ENCODE measurements at places on chromosomes 12 and 14.

- DNase-seq, result no peak
Measured at GRCh38 chr12:123269896-123270213, 1.8 kb downstream of the CDK2AP1 start.

GRCh38 chr12:21296751-21297406 lies 37.8 kb downstream of the SLCO1A2 start:
- no peak for DNase-seq

DNA sequence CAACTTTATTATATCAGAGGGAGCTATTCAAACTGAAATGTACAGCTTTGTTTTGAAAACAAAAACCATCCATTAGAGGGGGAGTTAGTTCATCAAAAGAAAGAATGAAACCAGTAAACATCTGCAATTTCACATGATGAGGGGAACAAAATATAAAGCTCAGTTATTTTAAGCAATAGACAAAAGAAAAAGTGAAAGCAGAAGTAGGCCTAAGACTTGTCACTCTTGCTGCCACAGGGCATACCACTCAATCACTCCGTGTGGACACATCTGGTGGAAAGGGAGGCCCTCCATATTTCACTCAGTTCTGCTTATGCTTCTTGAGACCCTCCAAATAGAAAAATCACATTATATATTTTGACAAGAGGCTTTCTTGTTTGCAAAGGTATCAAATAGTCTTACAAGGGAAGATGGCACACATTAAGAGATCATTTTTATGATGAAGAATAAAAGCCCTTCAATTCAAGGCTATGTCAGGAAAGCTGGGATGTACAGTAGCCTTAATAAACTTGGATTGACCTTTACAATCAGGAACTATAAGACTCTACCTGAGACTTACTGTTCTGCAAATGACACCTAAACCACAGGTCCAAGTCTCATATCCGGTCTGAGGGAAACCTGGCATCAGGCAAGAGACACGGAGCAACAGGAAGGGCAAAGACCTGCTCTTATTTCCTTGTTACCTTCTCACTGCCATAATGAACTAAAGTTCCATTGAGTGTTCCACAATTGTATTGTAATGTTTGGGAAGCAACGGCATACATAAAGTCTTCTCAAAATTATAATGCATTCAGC lies 222.5 kb upstream of the GRIP1 start:
- no peak for DNase-seq

DNA sequence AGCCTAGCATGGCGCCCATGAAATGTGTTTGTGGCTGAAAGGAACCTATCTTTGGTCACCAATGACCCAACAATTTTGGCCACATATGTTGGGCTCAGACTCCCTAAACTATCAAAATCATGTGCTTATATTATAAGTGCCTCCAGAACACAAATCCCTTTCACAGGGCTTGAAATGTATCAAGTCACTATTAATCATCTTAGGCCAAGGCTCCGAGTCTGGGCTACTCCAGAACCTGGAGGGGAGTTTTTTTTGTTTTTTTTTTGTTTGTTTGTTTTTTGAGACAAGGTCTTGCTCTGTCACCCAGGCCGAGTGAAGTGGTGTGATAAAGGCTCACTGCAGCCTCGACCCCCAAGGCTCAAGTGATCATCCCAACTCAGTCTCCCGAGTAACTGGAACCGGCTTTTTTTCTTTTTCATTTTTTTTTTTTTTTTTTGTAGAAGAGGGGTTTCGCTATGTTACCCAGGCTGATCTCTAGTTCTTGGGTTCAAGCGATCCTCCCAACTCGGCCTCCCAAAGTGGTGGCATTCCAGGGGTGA lies 989 bp upstream of the DRAM1 start:
- no peak for DNase-seq

DNA sequence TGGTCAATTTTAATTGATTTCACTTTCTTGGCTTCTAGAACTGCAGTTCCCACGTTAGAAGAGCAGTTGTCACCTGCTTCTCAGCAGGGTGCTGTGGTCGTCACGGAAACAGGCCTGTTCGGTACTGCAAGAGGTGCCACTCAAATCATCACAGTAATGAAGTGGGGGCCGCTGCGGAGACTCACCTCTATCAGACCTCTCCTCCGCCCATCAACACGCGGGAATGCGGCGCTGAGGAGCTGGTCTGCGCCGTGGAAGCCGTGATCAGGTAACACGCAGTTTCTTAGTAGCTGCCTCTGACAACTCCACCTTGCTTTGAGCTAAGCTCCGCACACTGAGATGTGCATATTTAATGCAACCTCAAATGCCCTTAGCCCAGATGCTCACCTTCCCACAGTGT lies 107.2 kb downstream of the UNC79 start:
- no peak for DNase-seq

GRCh38 chr12:1906579-1906978 lies 11.9 kb downstream of the CACNA2D4 start:
- no peak for DNase-seq

DNA sequence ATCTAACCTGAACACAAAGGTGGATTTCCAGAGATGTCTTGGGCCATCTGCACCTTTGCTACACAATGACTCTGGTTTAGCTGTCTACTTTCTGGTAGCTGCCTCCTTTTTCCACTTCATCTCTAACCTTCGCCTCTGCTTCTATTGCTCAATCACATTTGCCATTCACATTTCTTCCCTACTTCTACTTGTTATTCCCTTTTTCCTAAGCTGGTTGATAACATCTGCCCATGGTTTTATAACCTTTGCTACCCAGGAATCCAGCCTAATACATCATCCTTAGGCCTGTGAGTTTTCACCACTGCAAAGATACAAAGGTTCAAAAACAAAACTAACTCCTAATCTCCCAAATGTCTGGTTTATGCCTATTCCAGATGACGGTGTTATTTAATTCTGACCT lies 13.2 kb downstream of the SPPL3 start:
- DNase-seq, result no peak

GRCh38 chr12:124814741-124815613 lies 48.7 kb downstream of the SCARB1 start:
- no peak for DNase-seq

GRCh38 chr12:59595565-59595882 lies 305 bp upstream of the SLC16A7 start:
- DNase-seq, result no peak

- DNase-seq, result no peak
Measured at GRCh38 chr14:22998329-22999012, 11.5 kb downstream of the C14orf93 start.

DNA sequence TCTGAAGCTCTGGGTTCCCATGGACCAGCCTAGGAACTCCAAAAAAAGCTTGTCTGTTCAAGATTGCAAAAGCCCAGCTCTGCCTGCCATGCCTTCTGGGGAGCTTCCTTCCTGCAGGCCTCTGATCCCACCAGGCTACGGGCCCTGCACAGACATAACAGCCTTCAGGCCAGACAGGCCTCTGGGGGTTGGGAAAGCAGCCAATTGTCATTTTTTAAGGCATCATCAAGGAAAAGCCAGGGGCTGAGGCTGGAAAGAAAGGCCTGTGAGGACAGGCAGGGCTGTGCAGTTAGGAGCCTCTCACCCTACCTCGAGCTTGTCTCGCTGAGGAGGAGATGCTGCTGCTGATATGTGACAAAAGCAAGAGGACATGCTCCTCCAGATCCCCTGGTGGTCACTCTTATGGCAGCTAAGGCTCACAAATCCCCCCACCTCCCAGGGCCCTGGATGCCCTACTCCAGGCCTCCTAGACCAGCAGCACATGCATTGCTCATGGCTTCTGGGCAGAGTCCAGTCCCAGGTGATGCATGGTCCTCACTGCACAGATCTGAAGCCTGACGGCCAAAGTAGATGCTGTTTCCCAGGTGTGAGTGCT lies 2.9 kb downstream of the TMEM229B start:
- no peak for DNase-seq

- DNase-seq, result no peak
Measured at GRCh38 chr12:123358035-123358434, 6.6 kb downstream of the SBNO1 start.

- DNase-seq, result no peak
Measured at GRCh38 chr12:44509471-44509870, 366.6 kb downstream of the NELL2 start.

GRCh38 chr12:10031771-10032175 lies 1.3 kb downstream of the CLEC9A start:
- DNase-seq, result no peak

DNA sequence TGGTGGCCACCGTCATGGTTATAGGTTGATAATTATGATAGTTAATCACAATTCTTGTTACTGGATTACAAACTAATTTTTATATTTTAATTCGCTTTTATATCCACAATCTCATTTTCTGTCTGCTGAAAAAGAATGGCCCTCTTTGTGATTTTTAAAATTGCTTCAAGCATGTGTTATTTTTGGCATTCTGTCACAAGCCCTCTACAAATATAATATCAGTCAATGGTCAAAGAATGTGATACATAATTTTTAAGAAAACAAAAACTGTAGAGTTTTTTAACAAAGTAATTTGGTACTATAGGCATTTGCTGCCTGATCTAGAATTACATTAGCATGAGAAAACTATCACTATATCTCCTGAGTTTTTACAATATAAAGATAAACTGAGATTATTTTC lies 352.0 kb upstream of the TMTC1 start:
- no peak for DNase-seq

GRCh38 chr14:99838639-99839134 lies 45.5 kb downstream of the EML1 start:
- DNase-seq, result no peak

- DNase-seq, result no peak
Measured at GRCh38 chr12:2688381-2688931, 106.3 kb upstream of the FKBP4 start.

- no peak for DNase-seq
Measured at GRCh38 chr12:46386877-46387629, 14.5 kb upstream of the SLC38A2 start.

GRCh38 chr12:105358789-105359188 lies 28.3 kb downstream of the C12orf75 start:
- no peak for DNase-seq

GRCh38 chr12:30740274-30740673 lies 14.5 kb downstream of the CAPRIN2 start:
- no peak for DNase-seq

DNA sequence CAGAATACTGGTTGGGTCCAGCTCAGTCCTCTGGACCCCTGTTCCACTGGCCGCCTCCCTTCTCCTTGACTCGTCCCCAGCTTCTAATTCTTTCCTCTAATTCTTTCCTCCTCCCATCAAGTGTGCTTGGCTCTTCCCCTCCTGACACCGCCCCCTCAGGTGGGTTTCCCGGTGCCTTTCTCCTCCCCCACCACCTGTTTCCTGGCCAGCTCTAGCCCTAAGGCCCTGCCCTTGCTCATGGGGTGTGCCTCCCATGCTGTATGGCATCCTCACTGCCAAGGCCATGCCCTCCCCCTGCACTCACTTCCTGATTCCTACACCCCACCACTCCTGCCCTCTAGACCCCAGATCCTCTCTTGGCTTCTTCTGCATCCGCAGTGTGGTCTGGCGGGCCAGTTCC lies 12.1 kb upstream of the EML1 start:
- no peak for DNase-seq

DNA sequence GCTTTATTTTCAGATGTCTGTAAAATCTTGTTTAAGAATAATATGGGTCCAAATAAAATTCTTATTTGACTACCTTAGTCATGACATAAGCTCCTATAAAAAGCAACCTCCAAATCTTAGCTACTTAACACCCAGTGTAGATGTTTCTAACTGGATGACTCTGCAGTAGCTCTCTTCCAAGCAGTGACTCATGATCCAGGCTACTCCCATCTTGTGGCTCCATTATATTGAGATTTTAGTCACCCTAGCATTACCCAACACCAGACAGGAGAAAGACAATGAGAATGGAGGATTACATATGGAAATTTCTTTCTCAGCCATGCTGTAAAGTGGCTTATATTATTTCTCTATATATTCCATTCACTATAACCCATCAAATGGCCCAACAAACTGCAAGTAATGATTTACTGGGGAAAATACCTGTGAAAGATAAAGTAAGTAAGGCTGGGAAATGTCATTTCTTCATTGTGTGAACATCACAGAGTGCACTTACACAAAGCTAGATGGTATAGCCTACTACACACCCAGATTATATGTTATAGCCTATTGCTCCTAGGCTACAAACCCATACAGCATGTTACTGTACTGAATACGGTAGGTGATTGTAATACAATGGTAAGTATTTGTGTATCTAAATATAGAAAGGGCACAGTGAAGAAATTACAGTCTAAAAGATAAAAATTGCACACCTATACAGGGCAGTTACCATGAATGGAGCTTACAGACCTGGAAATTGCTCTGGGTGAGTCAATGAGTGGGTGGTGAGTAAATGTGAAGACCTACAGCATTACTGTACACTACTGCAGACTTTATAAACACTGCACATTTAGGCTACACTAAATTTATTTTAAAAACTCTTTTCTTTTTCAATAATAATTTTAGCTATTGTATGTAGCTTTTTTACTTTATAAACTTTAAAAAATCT lies 163.2 kb downstream of the DYRK2 start:
- no peak for DNase-seq
